H7 (cell line): ENCODE measurements at places on chromosomes 5 and 9.

- DNase-seq, result no peak
Measured at GRCh38 chr9:82147798-82148425, 159.3 kb downstream of the SPATA31D1 start.

- DNase-seq, result no peak
Measured at GRCh38 chr5:79408028-79408427, 105.9 kb downstream of the HOMER1 start.

- no peak for DNase-seq
Measured at GRCh38 chr5:150066901-150067396, 19.4 kb downstream of the CSF1R start.

DNA sequence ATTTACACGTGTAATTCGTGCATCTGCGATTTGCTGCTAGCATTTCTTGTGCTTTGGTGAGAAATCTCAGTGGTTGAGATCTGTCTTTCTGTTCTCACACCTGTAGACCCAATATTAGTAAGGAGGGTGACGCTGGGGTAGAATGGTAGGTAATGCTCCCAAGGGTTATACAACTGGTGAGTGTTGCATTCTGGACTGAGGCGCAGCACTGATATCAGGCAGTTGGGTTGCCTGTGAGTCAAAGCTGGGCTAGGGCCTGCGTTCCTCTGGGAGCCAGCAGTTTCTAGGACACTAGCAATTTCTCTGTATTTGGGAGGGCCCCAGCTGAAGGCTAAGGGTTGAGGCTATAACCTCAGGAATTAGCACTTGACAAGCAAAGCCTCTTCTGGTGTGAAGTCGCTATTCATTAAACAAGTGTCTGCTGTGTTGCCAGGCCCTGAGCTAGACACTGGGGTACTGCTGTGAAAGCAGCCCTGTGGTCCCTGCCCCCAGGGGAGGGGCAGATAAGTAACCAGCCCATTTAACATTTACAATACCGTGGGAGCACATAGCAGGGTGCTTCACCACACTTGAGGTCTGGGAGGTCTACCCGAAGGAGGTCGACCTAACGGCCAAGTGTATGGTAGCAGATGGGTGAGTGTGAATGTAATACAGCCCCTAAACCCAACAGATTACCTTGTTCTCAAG is 28.7 kb downstream of the LARP1 start:
- no peak for DNase-seq

DNA sequence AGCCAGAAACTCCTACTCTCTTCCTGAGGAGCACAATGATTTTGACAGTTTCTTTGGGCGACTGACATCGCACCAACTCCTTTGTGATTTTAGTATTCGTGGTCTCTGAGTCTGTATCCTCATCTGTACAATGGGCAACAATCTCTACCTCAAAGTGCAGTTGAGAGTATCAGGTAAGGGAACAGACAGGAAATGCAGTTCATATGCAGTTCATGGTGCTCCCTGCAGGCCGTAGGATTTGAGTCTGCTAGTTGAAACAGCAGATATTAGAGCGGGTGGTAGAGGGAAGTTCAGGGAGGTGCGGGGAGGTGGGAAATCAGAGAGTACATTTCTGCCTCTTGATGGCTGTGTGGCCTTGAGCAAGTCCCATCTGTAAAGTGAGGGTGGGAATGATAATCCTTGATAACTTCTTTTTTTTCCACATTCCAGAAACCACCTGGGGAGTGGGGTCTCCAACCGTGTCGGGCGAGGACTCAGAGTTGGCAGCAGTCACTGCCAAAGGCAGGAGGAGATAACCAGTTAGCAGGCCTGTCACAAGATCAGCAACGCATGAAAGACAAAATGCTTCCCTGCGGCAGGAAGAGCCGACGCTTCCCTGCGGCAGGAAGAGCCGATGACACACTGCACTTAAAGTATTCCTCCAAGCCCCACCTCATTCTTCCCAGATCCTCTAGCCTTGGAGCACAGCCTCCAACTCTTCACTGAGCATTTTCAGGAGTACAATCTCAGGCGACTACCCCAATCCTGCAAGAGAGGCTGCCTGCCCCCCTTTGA is 6.0 kb upstream of the NEK6 start:
- DNase-seq, result peak; percentile 26

GRCh38 chr5:101678481-101679193 is 617.4 kb downstream of the SLCO4C1 start:
- peak; percentile 11 for DNase-seq

DNA sequence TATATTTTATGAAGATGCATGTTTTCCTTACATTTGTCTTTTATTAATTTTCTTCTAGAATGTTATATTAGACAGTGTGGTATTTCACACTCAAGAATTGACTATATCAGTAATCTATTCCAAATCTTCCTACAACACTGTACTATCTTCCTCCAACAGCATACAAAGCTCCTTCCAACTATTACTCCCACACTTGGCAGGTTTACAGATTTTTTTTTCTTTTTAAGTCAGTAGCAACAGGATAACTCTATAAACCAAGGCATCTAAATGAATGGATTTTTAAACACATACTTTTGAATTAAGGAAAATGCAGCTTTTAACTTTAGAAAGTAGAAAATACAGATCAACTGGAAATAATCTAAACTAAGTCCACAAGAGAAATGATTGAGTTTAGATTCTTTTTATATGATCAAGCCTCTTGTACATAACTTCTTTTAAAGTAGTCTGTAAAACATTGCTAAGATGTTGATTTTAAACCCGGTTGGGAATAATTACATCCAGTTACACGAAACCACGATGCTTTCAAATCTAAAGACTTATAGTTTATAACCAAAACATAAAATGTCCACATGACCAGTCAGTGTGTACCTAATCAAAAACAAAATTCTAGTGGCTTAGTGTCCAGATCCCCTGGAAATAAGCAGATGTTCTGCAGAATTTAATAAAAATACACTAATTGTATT is 281.6 kb downstream of the ADAMTS6 start:
- no peak for DNase-seq

DNA sequence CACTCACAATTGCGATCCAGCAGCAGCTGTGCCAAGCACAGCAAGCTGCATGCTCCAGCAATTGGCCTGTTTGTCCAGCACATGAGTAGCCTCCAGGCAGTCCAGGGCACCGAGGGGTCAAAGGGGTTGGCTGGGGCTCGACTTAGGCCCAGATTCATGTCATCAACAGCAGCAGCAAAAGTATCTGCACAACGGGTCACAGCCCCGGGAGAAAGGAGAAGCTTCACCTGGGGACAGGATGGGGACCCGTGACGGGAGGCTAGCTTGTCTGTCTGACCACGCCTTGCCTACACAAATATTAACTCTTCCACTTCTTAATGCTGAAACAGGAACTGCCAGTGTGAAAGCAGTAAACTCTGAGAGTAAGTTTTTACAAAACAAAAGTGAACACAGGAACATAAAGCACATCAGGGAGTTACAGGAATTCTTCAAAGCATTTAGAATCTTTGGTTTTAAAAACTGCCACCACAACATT is 191.2 kb downstream of the PIK3R1 start:
- DNase-seq, result no peak

DNA sequence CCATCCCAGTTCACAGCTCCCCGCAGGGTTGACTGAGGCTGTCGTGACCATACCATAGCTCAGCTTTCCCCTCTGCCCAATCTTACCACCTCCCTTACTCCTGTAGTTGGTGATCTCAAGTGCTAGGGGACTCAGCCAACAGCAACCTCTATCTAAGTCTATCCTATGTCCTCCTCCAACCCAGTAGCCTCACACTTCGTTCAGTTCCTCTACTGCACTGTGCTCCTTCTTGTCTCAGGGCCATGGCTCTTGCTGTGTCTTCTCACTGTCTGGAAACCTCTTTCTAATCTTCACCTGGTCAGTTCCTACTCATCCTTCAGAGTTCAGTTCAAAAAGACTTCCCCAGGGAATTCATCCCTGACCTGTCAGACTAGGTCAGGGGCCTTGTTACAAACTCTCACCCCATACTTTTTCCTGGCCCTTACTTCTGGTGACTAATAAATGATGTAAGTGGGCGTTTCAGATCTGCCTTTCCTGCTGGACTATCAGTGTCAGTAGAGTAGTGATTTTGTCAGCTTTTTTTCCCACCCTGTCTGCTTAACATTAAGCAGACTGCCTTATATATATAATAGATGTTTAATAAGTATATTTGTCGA is 53.6 kb upstream of the NR3C1 start:
- no peak for DNase-seq

GRCh38 chr5:172843825-172844576 is 9.9 kb downstream of the ERGIC1 start:
- DNase-seq, result peak; percentile 77

DNA sequence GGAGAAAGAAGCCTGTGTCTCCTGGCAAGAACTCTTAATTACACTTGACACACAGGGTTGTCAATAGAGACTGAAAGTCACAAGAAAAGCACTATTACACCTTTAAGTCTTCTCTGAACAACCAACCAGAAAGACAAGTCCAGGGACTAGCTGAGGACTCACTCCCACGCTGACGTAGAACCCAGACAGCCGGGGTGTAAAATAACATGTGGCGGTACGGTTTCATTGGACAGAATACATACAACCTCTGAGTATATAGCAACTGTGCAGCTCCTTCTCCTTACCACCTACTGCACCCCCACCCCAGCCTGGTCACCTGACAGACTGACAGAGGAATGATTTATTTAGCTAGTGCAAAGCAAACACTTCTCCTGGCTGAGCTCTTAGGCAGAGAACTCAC is 103.4 kb upstream of the RASEF start:
- no peak for DNase-seq

GRCh38 chr9:127803507-127804352 is 1.0 kb downstream of the FPGS start:
- DNase-seq, result no peak

DNA sequence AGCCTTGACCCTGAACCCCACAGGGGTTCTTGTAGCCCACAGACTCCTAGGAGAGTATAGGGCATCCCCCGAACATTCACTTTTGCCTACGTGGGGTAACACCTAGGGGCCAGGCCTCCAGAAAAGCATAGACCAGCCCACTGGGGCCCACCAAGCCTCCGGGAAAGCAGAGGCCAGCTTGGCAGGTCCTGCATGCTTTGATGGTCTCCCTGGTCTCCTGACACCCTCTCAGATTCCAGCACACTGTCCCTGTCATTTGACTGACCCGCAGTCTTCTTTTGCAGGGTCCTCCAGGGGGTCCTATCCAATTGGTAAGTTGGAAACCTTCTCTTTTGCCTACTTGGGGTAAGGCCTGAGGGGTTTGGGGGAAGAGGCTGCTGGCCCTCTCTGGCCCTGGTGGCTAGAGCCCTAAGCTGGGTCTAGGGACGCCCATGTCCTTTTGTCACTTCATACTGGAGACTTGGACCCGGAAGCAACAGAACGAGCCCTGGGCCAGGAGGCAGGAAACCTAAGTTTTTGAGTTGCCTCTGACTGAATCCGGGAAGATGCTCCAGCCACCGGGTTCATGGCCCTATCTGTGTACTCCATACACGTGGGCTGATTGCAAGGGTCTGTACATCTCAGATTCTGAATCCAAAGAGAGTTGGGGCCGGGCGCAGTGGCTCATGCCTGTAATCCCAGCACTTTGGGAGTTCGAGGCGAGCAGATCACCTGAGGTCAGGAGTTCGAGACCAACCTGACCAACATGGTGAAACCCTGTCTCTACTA is 20.9 kb upstream of the ORM1 start:
- peak; percentile 8 for DNase-seq

DNA sequence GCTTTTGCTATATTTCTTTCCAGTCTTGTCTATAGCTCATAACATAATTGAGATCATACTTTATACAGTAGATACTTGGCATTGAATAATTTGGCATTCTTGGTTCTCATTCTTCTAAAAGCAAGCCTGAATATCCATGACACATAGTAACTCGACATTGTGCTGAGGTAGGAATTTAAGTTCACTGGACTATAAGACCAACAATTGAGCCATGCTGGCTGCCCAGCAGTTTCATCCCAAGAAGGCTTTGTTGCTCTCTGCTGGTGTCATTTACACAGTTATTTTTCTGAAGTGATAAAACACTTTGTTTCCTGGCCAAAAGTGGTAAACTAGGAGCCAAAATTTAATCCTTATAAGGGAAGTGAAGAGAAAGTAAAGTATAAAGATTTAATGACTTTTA is 192.0 kb downstream of the ADAMTSL1 start:
- no peak for DNase-seq
